ENCODE measurements at places on chromosomes 6 and 20.

- no peak for DNase-seq
Measured at GRCh38 chr20:37986044-37986858, 47.0 kb downstream of the TTI1 start.

DNA sequence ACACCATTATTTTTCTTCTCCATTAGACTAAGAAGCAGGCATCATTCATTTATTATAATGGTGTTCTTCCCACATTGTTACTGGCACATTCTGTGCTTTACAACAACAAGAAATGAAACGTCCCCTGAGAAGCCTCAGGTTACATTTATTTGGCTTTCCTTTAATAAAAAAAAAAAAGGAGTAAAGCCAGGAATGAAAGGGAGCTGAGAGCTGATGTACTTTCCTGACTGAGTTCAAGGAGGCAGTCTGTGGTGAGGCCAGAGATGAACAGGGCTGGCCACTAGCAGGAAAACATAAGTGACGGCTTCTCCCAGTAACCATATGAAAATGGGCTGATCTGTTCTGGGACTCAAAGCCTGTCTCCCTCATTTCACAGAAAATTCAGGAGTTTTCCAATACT is 742.1 kb downstream of the MAFB start:
- no peak for DNase-seq

GRCh38 chr6:41689171-41690008 is 46.0 kb downstream of the TFEB start:
- no peak for DNase-seq

DNA sequence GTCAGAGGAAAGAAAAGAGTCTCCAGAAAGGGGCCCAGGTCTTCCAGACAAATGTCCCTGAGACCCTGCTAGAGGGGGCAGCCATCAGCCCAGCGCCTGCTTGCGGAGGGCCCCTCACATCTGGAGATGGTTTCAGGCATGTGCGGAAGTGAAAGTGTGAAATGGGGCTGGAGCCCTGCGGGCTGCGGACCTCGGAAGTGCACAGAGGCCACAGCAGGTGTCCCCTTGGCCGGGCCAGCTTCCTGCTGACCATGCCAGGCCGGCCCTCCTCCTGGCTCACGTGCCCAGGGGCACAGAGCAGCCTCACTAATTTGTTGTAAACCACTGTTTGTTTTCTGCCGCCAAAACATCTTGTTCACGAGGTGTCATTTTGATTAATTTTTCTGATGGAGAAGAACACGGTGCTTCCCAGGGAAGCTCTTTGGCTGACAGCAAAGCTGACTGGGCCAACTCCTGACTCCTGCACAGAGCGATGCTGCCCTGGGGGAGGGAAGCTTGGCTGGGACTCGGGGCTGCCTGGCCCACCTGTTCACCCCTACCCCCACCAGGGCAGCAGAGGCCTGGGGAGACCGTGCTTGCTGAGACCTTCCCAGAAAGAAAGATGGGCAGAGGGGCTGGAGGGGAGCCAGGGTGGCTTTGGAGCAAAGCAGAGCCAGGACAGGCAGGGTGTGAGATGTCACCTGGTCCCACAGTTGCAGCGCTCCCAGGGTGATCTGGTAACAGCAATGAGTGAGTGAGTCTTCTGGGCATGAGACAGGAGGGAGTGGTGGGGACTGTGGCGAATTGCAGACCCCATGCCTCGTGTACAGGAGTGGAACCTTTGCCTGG is 54.2 kb downstream of the BCAS4 start:
- no peak for DNase-seq

DNA sequence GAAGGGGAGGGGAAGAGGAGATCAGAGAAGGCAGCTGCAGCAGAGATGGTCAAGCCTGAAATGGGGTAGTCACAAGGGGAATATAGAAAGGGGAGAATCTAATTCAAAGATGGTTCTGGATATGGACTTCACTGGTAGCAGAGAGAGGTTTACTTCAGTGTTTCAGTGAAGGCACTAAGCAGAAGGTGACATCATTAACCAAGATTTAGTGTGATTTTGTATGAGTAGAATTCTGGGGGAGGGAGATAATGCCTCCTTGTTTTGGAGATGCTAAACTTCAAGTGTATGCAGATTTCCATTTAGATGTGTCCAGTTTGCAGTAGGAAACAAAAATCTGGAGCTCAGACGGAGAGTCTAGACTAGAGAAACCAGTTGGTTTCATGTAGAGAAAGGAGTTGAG is 13.1 kb downstream of the SIM1 start:
- no peak for DNase-seq

GRCh38 chr6:158009114-158009891 is 27.6 kb downstream of the SYNJ2 start:
- DNase-seq: peak; percentile 81

DNA sequence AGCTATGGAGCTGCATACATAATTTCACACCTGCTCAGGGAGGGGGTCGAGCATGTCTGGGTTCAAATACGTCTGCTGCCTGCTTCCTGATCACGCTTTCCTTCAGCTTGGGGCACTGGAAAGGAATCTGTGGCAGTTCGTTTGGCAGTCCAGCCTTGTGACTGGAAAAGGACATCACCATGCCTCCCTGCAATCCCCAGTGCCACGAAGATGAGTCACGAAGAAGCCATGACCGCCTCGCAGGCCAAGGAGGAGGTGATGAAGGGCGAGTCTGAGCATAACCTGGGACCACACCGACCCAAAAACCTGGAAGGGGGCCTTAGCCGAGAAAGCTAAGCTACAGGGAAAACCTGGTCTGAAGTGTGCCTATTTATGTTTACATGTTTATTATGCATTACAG is 13.1 kb downstream of the JAG1 start:
- no peak for DNase-seq

GRCh38 chr6:34559651-34560365 is 3.7 kb upstream of the SPDEF start:
- no peak for DNase-seq

DNA sequence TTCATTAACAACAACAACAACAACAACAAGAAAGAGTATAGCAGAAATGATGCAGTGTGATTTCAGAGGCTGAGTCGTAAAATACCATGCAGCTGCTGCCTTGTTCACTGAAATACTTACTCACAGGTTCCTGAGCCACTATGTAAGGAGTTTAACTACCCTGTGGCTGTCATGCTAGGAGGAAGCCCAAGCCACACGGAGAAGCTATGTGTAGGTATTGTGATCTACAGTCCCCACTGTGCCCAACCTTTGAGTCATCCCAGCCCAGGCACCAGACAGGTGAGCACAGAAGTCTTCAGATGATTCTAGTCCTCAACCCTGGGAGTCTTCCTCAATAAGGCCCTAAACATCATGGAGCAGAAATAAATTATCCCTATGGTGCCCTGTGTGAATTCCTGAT is 14.6 kb upstream of the RALY start:
- no peak for DNase-seq

- peak; percentile 28 for DNase-seq
Measured at GRCh38 chr6:44642870-44643522, 255.5 kb downstream of the CDC5L start.

DNA sequence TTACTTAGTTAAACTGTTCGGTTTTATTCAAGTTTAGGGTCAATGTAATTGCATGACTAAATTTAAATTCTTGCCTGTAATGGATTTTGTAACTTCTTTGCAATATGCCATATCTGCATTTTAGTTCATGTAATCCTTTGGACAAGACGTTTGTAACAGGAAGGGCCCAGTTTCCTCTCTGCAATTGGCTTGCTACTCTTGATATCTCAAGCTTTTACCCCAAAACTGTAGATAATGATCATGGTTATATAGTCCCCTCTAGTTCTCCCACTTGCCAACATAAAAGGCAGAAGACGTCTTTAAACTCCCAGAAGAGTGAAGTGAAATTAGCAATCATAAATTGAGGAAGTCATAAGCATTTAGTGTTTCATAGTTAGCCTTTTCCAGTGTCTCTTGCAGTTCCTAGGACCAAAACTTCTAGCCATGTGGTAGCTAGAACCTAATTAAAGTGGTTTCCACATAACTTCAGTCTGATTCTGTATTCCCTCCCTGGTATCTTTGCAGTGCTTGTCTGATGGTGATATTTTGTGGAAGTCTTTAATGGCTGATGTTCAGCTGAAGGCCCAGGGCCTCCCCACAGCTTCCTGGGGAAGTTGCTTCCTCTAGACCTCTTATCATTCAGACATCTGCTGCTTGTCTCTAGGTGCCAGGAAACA is 117.8 kb upstream of the SUPT3H start:
- no peak for DNase-seq

- DNase-seq: no peak
Measured at GRCh38 chr20:40192081-40192480, 497.0 kb downstream of the MAFB start.

GRCh38 chr20:7029019-7029418 is 261.5 kb downstream of the BMP2 start:
- DNase-seq: no peak

DNA sequence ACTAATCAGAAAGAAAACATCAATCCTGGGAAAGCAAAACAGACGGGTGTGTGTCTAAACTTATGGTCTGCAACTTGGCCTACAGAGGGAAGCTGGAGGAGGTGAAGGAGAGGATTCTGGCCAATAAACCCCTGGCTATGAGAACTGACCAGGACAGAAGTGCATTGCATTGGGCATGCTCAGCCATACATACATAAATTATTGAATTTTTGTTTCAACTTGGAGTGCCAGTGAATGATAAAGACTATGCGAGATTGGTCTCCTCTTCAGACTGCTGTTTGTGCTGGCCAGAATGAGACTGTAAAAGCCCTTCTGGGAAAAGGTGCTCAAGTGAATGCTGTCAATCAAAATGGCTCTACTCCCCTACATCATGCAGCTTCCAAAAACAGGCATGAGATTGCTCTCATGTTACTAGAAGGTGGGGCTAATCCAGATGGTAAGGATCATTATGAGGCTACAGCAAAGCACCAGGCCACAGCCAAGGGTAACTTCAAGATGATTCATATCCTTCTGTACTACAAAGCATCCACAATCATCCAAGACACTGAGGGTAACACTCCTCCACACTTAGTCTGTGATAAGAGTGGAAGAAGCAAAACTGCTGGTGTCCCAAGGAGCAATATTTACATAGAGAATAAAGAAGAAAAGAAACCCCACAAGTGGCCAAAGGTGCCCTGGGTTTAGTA is 17.4 kb downstream of the ADNP start:
- DNase-seq: peak; percentile 23

DNA sequence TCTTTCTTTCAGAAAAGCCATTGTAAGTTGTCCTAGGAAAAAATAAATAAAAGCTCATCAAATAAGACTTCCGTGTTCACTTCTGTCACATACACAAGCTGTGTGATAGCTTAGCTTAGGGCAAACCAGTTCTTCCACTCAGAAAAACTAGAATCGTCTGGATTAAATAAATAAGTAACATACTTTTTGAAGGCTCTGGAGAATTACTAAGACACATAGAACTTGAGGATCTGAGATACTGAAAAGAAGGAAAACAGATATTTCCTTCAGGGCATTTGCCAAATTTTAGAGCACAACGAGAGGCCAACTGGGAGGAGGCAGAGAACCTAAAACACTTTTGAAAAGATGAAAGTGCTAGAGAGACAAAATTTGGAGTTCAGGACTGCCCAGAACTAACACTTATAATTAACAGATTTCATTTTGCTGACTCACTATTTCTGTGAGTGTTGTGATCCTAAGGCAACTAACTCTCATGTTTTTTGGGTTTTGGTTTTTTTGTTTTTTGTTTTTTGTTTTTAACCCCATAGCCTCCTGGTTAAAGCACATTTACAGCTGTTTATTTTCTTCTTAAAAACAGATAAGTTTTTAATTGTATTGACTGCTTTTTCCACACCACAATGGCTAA is 38.7 kb upstream of the THEMIS start:
- no peak for DNase-seq

GRCh38 chr6:31180500-31180899 is 10.0 kb upstream of the POU5F1 start:
- DNase-seq: no peak

DNA sequence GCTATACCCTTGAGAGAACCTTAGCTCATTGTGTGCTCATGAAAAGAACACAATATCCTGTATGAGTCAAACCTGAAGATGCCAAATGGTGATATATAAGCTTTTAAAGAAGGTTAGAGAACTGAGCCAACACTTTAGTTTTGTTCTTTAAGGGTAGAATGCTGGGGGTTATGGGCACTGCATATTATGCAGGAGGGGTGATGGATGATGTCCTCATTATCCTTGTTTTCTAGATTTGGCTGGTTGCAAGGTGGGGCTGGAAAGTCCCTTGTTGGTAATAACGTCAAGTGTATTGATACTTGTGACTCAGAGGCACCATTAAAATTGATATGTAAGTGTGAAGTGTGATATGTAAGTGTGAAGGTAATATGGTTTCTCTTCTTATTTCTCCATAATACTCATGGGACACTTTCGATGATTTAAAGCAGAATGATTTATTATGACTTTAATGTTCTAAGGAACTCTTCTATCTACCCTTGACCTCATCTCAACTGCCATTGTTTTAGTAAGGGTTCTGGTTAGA is 113.7 kb upstream of the DTNBP1 start:
- DNase-seq: no peak

DNA sequence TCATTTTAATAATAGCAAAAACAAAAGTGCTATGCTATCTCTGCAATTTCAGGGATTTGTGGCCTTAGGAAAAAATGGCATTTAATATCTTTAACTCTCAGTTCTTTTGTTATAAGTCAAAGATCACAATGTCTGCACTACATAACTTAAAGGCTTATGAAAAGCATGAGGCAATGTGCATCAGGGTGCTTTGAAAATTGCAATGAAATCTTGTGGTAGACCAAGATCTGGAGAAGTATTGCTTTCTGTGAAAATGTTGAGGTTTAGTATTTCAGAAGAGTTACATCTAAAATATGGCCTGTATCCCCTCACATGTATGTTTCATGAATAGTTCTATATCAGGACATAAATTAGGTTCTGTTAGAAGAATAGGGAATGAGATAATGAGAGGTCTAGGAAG is 200.6 kb downstream of the MEI4 start:
- DNase-seq: no peak

DNA sequence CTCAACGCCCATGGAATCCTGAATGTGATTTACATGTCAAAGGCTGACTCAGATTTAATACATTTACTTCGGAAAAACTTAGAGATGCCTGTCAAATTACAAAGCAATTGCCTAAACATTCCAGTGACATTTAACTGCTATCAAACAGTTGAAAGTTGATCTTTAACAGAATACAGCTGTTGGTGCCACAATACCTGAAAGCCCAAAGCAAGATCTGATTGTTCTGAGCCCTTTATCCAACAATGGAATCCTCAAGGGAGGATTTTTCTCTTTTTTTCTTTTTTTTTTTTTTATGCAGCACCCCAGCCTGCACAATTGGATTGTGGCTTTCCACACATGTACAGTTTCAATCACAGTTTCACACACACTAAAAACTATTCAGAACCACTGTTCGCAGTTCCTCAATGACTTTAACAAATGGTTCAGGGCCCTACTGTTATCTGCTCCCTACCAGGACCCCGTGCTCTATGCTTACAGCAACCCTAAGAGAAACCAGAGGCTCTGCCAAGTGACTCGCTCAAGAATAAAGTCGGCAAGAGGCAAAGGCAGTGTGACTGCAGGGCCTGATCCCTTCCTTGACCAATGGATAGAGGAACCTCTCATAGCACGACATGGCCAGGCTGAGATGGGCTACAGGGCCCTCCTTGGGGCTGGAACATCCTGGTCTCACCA is 33.3 kb downstream of the EPB41L2 start:
- no peak for DNase-seq

- peak; percentile 83 for DNase-seq
Measured at GRCh38 chr6:161393839-161394364, 120.0 kb upstream of the AGPAT4 start.

GRCh38 chr6:85360794-85361642 is 88.9 kb upstream of the NT5E start:
- DNase-seq: no peak

- no peak for DNase-seq
Measured at GRCh38 chr6:163529605-163530004, 115.1 kb downstream of the QKI start.

Data from NCI-H524 (cell line).